WERI-Rb-1 (cell line): ENCODE measurements at places on chromosomes 4 and X.

DNA sequence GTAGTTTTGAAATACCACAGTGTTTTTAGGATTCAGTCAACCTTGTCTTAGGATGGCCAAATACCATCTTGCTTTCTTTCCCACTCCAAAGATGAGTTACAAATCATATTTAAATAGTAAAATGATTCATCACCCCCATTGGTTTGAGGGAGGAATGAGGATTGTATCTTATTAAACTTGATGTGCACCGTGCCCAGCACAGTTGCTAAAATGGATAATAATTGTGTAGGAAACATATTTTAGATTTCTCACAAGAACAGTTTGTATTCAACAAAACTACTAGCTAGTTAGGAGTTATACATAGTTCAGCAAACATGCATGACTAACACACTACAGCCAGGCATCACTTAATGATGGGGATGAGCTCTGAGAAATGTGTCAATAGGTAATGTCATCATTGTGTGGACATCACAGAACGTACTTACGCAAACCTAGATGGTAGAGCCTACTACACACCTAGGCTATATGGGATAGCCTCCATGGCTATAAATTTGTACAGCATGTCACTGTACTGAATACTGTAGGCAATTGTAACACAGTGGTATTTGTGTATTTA lies 245.4 kb downstream of the FBXW7 start:
- no peak for DNase-seq

DNA sequence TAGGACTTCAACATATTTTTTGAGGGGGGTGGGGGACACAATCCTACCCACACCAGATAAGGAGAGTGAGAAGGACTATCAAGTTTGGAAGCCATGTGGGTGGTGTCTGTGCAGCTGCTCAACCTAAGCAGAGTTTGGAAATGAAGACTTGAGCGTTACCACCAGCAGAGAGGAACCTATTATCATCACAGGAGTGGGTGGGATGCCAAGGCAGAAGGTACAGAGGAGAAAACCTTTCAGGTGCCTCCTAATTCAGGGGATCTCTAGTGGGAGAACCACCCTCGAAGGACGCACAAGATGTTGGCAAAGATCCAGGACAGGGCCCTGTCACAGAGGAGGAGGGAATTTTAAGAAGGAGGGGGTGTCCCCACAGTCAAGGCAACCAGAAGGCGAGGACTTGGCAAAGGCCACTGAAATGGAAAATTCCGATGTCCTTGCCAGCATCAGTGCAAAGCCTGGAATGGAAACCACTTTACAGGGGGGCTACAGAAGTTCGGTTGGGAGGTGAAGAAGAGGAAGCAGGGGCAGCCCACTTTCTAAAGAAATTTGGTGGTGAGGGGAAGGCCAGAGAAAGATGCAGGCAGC lies 8.4 kb upstream of the GPM6B start:
- DNase-seq, result no peak

DNA sequence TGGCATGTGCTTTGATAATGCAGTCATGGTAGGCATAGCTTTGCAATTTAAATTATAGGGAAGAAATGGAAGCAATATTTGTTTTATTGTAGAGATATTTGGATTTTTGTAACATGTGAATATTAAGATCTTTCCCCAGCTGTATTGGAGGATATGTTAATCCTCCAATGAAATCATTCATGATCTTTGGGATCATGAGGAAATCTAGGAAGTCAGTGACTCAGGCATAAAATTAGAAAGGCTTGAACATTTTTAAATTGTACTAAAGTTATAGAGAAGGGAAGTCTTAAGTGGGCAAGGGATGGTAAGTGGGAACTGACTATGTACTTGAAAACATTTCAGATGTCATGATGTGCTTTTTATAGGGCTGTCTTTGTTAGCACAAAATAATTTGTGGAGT lies 46.8 kb downstream of the FIP1L1 start:
- DNase-seq, result no peak

DNA sequence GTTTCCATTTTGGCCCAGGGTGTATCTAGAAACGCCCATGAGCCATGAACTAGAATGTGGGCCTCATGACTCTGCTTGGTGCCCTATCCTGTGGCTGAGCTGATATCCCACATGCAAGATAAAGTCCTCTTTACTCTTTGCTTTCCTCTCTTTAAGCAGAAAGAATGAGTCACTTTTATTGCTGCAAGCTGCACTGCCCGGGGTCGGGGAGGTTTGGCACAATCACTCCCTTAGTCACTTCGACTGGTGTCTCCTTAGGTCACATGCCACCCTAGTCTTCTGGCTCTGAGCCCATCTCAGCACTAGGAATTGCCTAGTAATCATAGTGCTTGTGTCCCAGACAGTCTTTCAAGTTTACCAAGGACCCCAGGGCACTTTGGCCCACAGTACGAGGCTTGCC lies 75.1 kb upstream of the CXorf66 start:
- DNase-seq, result no peak

- no peak for DNase-seq
Measured at GRCh38 chrX:107701493-107702121, 73.3 kb downstream of the PRPS1 start.
